Femur (tissue), 1 donor: ENCODE measurements at places on chromosomes 11 and 22.

DNA sequence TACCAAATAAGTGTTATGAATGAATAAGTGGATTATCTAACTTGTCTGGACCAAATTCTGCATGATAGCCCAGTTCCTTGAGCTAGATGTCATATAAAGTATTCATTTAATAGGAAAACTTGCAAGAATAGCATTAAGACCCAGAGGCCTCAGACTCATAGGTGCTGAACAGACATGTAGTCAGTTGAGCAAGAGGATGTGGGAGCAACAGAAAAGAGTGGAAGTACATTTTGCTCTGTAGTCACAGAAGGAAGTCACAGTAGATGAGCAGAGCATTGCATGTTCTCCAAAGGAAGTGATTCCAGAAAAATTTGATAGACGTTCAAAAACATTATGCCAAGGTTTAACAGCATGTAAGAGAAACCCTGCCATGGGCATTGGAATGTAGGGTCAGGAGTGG is 9.5 kb downstream of the HOATZ start:
- no peak for DNase-seq

GRCh38 chr22:19974268-19974861 is 32.7 kb upstream of the TXNRD2 start:
- DNase-seq, result peak; percentile 83

- DNase-seq, result peak; percentile 53
Observed at GRCh38 chr22:30754971-30755758, 60.5 kb downstream of the OSBP2 start.

DNA sequence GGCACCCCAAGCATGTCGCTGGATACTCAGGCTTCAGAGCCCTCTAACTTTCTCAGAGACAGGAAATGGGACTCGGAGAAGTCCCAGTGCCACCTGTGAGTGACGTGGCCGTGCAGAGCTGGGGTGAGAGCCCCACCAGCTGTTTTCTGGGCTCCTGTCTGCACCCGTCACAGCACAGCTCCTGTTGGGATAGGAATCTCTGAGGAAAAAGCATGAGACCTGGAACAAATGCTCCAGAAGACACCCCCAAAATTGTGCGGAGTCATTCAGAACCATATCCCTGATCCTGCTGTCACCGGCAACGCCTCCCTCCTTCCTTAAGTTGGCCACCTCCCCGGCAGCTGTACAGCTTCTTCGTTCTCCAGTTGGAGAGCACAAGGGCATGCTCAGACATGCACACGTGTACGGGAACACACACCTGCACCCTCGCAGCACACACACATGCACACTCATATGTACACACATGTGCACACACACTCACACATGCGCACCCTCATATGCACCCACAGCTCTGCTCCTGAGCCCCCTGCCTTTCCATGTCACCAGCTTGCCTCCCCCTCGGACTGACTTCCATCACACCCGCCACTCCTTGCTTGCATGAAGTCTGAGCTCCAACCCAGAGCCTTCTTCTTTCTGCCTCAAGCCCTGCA is 1430.0 kb downstream of the BRD1 start:
- no peak for DNase-seq

- no peak for DNase-seq
Observed at GRCh38 chr11:128872594-128872993, 5.5 kb upstream of the KCNJ1 start.
